Nephron progenitor cell (in vitro differentiated cells): ENCODE measurements at places on chromosomes 2 and 18.

GRCh38 chr2:119716284-119716672, 37.3 kb downstream of the TMEM177 start:
- no peak for DNase-seq

GRCh38 chr2:231341100-231341499, 54.4 kb upstream of the B3GNT7 start:
- DNase-seq: no peak

GRCh38 chr2:187263675-187264560, 184.1 kb downstream of the CALCRL start:
- no peak for DNase-seq

DNA sequence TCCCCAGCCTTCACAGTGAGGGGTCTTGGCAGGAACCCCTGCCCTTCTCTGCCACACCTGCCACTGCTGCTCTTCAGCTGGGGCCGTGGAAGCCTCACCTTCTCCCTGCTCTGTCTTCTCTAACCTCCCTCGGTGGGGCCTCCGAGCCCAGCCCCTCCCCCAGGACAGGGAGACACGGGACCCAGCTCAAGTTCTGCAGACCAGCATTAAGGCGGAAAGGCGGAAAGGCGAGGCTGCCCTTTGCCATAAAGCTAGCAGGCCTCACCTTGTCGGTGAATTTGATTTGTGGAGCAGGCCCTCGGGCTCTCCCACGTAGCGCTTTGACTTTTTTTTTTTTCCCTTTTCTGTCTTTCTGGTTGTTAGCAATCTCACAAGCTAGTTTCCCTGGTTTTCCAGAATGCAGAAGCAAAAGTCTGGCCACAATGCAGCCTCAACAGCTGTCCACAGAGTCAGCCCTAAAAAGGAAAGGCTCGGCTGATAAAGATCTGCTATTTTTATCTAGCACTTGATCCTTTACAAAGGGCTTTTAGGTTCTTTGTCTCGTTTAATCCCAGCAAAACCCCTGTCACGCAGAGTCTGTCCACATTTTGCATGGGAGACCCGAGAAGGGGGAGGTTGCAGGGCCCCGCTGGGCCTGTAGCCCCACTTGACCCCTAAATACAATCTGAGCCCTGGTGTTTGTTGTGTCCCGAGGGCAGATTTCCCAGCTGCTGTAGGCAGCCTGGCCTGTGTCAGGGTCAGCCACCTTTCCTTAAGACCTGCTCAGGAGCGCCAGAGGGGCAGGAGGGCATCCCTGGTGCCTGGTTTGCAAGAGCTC, 6.0 kb downstream of the ITM2C start:
- peak; percentile 70 for DNase-seq

GRCh38 chr2:162840598-162841246, 2.2 kb upstream of the KCNH7 start:
- peak; percentile 84 for DNase-seq

GRCh38 chr18:35808796-35809195, 163.7 kb upstream of the RMP24 start:
- DNase-seq: no peak

DNA sequence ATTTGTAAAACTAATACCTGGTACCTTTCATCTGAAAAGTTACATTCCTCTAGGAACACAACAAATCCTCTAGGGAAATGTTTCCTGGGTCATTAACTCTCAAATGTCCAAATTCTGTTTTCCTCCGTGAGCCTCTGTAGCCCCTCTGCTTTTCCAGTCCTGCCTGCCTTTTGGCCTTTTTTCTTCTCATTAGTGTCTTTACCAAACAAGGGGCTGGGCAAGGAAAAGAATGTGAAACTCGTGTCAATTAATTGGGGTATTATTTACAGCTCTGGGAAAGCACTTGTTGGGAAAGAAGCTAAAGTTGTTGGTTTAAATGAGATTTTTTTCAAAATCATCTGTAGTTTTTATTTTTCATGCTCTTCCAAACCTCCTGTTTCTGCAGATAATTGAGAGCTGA, 198.1 kb upstream of the NRP2 start:
- no peak for DNase-seq

GRCh38 chr2:85920810-85921545, 32.2 kb upstream of the ST3GAL5 start:
- no peak for DNase-seq

- DNase-seq: no peak
Measured at GRCh38 chr2:149860276-149860921, 272.8 kb upstream of the MMADHC start.

- DNase-seq: no peak
Measured at GRCh38 chr2:18412980-18413675, 147.3 kb downstream of the RDH14 start.

GRCh38 chr18:73549236-73549635, 598.4 kb downstream of the FBXO15 start:
- DNase-seq: no peak

DNA sequence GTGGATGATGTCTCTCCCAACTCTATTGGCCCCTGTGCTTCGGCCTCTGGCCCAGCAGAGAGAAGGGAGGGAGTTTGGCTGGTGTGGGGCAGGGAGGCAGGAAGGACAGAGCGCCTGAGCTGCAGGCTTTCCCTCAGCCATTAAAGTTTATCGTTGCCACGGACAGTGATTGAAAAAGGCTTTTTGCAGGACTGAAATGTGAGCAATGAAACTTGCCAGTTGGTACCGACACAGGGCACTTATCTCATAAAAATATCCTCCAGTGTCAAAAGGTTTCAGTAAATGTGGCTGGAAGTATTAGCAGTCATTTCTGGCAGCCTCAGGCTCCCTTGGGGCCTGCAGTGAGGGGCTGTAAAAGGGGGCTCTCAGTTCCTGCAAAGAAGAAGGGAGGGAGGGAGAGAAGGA, 169.2 kb downstream of the GLI2 start:
- DNase-seq: peak; percentile 41

DNA sequence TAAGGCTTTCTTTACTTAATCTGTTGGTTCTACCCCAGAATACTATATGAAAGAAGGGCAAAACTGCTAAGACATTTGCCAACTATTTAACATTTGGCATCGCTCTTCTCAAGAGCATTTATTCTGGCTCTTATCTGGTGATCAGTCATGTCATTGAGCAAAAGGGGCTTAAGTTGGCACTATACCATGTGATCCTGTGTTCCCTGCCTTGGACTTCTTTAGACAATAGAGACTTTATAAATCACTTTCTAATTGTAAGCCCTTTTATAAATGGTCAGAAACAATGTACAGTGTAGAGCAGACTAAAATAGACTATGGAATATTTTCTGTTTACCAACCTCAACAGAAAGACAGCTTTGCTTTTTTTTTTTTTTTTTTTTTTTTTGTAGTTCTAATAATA, 52.1 kb downstream of the GTF3C3 start:
- no peak for DNase-seq

DNA sequence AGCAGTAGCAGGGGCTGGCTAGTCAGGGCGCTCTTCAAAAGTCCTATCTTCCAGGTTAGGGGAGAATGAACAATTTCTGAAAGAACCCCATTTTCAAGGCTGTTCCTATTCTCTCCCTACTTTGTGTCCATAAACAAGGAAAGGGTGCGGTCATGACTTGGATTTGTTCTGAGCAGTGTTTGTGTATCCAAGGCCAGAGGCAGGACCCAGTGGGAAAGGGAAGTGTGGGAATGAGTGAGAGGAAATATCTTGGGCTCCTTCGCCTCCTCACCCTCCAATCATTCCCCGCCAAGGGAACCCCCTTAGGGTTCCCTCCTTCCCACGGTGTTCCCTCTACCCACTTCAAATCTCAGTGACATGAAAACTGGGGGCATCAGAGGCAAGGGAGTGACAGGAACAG, 25.5 kb upstream of the SPTBN1 start:
- no peak for DNase-seq

DNA sequence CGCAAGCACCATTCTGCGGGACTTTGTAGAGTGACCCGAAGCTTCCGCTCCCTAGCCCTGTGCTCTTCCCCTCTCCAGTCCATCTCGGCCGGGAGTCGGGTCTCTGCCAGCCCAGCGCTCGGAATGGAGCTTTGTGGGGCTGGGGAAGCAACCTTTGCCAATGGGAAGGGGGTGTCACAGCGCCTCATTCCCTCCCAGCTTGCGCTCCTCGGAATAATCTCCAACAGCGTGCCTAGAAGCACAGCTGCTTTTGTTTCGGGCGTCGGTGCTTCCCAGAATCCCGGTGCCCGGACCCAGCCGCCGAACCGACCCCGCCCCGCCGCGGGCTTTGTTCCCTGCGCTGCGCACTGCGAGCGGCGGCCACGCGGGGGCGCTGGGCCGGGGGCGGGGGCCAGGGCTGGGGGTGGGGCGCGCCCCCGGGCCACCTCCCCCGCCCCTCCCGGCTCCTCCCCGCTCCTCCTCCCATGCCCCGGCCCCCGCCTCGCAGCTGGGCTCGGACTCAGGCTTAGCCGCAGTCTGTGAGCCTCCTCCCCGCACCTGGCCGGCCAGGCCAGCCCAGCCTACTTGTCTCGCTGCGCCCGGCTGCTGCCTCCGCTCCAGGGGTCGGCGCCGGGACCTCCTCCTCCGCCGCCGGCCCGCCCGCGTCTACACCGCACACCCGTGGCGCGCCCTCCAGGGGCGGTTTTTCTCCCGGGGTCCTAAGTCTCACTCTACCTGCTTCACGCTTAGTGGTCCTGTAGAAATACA, 77.7 kb upstream of the SMAD2 start:
- peak; percentile 87 for DNase-seq

GRCh38 chr2:48194641-48195040, 288.3 kb upstream of the FBXO11 start:
- DNase-seq: no peak

DNA sequence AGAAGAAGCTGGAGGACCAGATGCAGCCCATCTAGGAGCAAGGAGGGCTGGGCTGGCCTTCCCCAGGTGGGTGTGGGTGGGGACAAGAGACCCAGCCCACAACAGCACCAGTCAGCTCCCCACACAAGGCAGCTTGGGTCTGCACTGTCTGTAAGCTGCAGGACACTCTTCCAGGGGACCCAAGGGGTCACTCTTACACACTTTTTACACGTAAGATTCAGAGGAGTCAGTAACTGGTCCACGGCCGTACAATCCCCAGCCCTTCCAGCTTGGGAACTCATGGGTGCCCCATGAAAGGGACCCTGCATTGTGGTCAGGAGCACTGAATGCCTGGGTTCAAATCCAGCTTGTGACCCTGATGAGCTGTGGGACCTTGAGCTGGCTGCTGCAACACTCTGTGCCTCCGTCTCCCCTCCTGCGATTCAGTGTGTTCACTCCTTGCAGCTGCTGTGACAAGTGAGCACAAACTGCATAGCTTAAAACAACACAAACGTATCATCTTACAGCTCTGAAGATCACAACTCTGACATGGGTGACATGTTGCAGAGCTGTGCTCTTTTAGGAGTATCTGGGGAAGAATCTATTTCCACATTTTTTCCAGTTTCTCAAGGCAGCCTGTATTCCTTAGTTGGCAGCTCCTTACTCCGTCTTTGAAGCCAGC, 11.1 kb upstream of the SLC66A3 start:
- DNase-seq: no peak

GRCh38 chr2:85765081-85765731, 11.4 kb downstream of the ATOH8 start:
- DNase-seq: peak; percentile 83

GRCh38 chr2:86807468-86808275, 17.0 kb upstream of the CD8A start:
- peak; percentile 60 for DNase-seq

- DNase-seq: no peak
Measured at GRCh38 chr2:171323971-171324528, 109.7 kb downstream of the METTL8 start.

- DNase-seq: no peak
Measured at GRCh38 chr2:101931402-101931801, 60.4 kb upstream of the IL1R2 start.

GRCh38 chr2:67272195-67272594, 124.9 kb upstream of the ETAA1 start:
- DNase-seq: no peak

- DNase-seq: no peak
Measured at GRCh38 chr2:98796775-98797544, 66.0 kb upstream of the MGAT4A start.

DNA sequence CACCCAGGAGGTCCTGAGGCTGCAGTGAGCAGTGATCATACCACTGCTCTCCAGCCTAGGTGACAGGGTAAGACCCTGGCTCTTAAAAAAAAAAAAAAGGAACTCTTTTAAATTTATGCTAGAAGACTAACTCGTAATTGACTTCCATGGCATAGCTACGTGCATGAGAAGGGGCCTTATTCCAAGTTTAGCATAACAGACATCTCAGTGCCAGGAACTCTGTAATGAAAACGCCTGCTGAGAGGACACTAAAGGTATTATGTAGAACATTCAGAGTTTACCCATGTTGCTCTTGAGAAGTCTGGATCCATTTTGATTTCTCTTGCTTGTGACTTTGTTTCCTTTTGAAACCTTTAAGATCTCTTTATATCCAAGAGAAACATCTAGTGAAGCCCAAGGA, 276.0 kb downstream of the ZNF407 start:
- no peak for DNase-seq

GRCh38 chr2:237492137-237492890, 5.3 kb downstream of the MLPH start:
- no peak for DNase-seq

- DNase-seq: peak; percentile 32
Measured at GRCh38 chr2:142131010-142131669, at the start of gene LRP1B. Gene LRP1B (minus strand): TSS chr2:142131016. CDS start chr2:142130729, 287 bp downstream.

- no peak for DNase-seq
Measured at GRCh38 chr18:25189391-25190185, 162.4 kb downstream of the ZNF521 start.

DNA sequence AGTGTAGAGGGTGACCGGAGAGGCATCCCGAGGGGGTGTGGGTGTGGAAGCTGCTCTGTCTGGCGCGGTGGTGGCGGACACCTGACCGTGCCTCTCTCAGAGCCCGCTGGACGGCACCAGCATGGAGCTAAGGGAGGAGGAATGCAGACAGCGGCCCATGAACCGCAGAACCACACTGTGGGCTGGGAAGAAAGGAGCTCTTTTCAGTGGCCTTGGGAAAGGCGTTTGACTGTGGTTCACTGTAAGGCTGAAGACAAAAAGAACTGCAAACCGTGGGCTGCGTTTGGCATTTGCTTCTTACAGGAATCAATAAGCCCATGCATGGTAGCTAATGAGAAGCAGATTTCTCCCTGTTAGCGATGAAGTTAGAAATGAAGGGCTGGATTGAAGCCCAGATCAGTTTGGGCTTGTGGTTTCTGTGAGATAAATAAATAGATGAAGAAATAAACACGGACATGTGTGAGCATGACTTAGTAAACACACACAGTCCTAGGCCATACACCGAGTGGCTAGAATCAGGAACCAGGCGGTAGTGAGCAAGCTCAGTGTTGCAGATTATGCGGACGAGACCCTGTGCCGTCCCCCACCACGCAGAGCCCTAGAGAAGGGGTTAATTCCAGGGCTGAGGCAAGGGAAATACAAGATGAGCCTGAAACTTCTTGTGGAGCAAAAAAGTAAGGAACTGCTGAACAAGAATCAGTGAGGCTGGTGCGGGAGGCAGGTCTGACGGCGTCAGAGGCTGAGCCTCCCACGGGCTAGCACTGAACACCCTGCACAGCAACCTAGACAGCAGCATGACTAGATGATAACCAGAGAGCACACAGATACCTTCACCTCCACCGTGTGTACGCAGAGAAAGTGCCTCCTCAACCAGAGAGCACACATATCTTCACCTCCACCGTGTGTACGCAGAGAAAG, 29.3 kb upstream of the NFATC1 start:
- no peak for DNase-seq

GRCh38 chr18:59904011-59904601, 4.3 kb downstream of the PMAIP1 start:
- no peak for DNase-seq
